ENCODE measurements at places on chromosomes 7 and 10. TPM values are rescaled to one million over a fixed set of nuclear protein-coding genes. Genes with fewer than 3 reads are reported as not detected.

DMBT1 gene
- under 0.01 TPM for total RNA-seq

CLDN4 gene
- total RNA-seq = 0.16 TPM

MYH16 gene
- total RNA-seq = not detected

DUSP5 gene
- total RNA-seq = 11.6 TPM

LRRTM3 gene
- total RNA-seq = 0.16 TPM

HOXA3 gene
- total RNA-seq = 14.3 TPM

LLCFC1 gene
- total RNA-seq = not detected

SUV39H2 gene
- total RNA-seq = 6.0 TPM

LIPK gene
- total RNA-seq = not detected

FAM25A gene
- total RNA-seq = not detected

VSIR gene
- total RNA-seq = 46.7 TPM

ZNF239 gene
- total RNA-seq = 5.4 TPM

WNT2 gene
- 2.8 TPM for total RNA-seq

OR2A42 gene
- not detected for total RNA-seq

TCF7L2 gene
- 20.3 TPM for total RNA-seq

NPC1L1 gene
- 0.36 TPM for total RNA-seq

PLEKHS1 gene
- not detected for total RNA-seq

MEIG1 gene
- total RNA-seq = not detected

DGKI gene
- 7.6 TPM for total RNA-seq

CTAGE15 gene
- total RNA-seq = not detected

MYO1G gene
- total RNA-seq = 1.1 TPM

SPACDR gene
- total RNA-seq = not detected

SLC29A4 gene
- 1.1 TPM for total RNA-seq

ZNF37A gene
- total RNA-seq = 19.3 TPM

LIPF gene
- not detected for total RNA-seq

TBXAS1 gene
- total RNA-seq = 28.2 TPM

LDB3 gene
- total RNA-seq = 24.8 TPM

PNLIPRP3 gene
- not detected for total RNA-seq

NKX2-3 gene
- total RNA-seq = 35.2 TPM

HMX2 gene
- 0.27 TPM for total RNA-seq

CEP41 gene
- 11.9 TPM for total RNA-seq

MOGAT3 gene
- not detected for total RNA-seq

TOMM7 gene
- total RNA-seq = 148 TPM

PAPOLB gene
- total RNA-seq = 0.49 TPM

OR6B1 gene
- total RNA-seq = not detected

RSPH10B gene
- total RNA-seq = 0.16 TPM

PYROXD2 gene
- total RNA-seq = 11.9 TPM

PRKAR1B gene
- total RNA-seq = 10.3 TPM

FAM25C gene
- total RNA-seq = not detected

CREB5 gene
- 8.4 TPM for total RNA-seq

CABCOCO1 gene
- total RNA-seq = 1.7 TPM
